Posterior cingulate gyrus (tissue), 11 donors: ENCODE measurements at places on chromosomes 16 and 17.

GRCh38 chr16:24759006-24759405 is 29.6 kb downstream of the TNRC6A start:
- no peak for DNase-seq

DNA sequence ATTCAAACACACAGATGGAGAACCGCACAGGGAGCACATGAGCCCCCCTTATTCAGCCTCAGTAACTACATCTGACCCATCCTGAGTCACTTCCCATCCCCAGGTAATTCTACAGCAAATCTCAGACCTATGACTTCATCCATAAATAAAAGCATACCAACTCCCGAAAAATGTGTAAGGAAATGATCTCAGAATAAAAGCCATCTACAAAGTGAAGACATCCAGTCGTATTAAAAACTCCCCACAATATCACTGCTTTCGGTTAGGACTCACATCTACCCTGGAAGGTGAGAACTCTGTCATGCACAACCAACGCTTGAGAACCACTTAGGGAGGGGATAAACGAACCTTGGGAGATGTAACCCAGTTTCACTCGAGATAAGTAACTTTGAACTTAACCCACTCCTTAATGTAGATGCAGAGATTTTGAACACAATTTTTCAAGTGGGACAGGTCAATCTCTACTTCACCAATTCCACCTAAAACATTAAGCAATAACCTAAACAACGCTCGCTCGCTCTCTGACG is 1.3 kb downstream of the USP36 start:
- no peak for DNase-seq

DNA sequence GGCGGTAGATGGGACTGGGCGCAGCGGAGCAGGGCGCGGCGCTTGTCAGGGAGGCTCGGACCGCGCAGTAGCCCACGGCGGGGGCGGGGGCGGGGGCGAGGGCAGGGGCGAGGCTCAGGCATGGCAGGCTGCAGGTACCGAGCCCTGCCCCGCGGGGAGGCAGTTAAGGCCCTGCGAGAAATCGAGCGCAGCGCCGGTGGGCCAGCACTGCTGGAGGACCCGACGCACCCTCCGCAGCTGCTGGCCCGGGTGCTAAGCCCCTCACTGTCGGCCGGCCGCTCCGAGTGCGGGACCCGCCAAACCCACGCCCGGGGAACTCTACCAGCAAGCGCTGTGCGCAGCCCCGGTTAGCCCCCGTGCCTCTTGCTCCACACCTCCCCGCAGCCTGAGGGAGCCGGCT is 90.2 kb upstream of the RPL38 start:
- DNase-seq: no peak

DNA sequence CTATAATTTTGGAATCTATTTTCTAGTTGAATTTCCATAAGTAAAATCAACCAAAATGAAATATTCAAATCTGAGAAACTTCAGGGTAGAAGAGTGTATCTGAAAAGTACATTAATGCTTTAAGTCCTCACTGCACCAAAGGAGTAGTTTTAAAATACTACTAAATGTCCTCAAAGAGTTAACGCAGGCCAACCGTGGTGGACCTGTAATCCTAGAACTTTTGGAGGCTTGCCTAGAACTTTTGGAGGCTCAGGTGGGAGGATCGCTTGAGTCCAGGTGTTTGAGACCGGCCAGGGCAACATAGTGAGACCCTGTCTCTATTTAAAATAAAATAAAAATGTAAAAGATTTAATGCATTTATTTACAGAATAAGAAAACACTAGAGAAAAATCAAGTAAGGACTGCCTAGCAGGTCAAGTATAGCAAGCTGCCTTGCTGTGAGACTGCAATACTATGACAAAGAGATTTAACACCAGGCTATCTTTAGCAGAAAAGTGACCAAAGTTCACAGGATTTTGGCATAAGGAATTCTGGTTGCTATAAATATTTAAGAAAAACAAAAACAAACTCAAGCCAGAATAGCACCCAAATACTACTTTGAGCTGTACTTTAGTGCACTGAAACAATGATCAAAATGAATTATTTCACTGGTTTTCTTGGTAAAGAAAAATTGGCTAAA is 41.0 kb downstream of the CHCT1 start:
- no peak for DNase-seq

DNA sequence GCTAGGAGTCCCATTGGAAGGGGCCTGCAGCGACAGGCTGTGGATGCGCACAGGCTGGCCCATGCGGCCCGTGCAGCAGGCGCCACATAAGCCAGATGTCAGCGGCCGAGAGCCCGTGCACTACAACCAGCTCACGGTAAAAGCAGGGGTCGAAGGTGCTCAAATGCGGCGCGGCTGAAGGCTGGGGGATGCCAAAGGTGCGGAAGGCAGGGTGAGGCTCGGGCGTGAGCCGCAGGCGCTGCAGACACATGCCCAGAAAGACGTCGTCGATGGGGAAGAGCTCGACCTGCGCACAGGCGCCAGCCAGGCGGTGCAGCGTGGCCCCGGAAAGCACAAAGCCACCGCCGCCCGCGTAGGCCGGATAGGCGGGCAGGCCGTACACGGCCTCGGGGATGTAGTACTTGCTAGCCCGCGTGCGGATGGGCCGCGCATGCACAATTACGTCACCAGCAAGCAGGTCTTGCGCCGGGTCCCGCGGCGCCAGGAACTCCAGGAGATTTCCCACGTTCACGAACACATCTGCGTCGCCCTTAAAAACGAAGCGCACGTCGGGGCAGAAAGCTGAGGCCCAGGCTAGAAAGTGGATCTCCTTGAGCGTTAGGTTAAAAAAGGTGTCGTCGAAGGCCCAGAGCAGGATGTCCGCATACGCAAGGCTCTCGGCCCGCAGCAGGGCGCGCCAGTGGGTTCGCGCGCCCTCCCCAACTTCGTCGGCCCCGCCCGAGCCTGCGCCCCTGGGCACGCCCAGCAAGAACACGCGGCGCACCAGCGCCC is 1.3 kb downstream of the B3GNT9 start:
- DNase-seq: no peak

GRCh38 chr17:67136191-67137025 is 92.1 kb downstream of the CACNG1 start:
- DNase-seq: no peak

DNA sequence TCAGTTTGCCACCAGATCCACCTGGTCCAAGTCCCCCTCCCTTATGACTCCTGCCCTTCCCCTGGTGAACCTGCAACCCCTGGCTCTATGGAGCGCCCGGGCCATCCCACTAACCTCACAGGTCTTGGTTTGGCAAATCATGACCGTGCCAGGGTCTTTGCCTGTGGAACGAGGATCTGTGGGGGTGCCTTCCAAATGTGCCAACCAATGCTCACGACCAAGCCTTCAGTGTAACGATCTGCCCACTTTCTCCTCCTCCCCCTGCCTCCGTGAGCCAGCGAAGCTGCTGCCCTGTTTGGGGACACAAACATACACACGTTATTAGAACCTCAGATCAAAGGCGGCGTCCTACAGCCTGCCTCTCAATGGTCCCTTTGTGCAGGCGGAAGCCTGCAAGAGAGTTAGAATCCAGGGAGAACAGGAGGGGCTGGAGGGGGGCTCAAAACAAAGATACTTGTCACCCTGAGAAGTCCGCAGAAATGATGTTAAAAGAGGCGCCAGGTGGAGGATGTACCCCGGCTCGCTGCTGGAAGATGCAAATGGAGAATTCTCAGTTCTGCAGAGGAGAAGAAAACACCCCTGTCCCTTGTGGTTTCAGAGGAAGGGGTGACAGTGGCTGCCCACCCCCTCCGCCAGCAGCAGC is 9.0 kb upstream of the NKD1 start:
- DNase-seq: no peak

- DNase-seq: no peak
These were observed 9.1 kb downstream of the ABCC12 start for GRCh38 chr16:48146710-48147109.

- no peak for DNase-seq
These were observed 981 bp downstream of the BEAN1 start for GRCh38 chr16:66427871-66428681.

DNA sequence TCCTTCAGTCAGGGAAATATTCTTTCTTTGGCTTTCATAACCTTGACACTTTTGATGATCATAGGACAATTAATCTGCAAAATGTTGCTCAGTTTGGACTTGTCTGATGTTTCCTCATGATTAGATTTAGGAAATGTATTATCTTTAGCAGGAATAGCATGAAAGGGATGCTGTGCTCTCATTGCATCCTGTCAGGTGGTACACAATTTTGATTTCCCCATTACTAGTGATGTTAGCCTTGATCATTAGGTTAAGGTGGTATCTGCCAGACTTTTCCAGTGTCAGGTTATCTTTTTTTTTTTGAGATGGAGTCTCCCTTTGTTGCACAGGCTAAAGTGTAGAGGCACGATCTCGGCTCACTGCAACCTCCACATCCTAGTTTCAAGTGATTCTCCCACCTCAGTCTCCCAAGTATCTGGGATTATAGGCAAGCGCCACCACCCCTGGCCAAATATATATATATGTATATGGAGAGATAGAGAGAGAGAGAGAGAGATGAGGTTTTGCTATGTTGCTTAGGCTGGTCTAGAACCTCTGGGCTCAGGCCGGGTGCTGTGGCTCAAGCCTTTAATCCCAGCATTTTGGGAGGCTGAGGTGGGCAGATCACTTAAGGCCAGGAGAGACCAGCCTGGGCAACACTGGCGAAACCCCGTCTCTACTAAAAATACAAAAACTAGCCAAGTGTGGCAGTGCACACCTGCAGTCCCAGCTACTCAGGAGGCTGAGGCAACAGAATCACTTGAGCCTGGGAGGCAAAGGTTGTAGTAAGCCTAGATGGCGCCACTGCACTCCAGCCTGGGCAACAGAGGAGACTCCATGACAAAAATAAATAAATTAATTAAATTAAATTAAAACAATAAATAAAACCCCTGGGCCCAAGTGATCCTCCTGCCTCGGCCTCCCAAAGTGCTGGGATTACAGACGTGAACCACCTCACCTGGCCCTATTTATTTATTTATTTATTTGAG is 15.8 kb upstream of the CAVIN1 start:
- no peak for DNase-seq

GRCh38 chr16:1751946-1752345 is 19.4 kb downstream of the NME3 start:
- DNase-seq: no peak

GRCh38 chr17:67183531-67183930 is 61.5 kb downstream of the HELZ start:
- DNase-seq: no peak

DNA sequence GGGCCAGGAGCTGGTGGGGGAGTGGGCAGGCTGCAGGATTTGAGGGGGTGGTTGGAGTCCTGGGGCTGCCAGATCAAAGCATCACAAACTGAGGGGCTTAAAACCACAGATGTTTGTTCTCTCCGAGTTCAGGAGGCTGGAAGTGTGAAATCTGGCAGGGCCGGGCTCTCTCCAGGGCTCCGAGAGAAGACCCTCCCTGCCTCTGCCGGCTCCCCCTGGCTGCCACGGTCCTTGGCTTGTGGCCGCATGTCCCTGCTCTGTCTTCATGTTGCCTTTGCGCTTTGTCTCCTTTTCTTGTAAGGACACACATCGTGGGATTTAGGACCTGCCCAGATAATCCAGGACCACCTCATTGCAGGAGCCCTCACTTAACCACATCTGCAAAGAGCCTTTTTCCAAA is 139.8 kb upstream of the GSE1 start:
- no peak for DNase-seq

DNA sequence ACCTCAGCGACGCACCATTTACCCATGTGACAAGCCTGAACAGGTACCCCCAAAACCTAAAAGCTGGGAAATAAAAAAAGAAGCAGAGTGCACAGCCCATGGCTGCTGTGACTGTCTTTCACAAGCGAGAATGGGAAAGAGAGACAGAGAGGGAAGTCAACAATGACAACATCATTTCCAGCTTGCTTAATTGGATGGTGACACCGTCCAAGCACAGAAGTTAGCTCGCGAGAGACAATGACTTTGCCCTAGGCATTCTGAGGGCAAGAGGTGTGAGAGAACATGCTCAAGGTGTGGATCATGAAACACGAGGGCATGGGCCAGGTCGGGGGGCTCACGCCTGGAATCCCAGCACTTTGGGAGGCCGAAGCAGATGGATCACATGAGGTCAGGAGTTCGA is 19.3 kb upstream of the NSMCE1 start:
- DNase-seq: no peak

GRCh38 chr16:50088302-50088701 is 22.5 kb downstream of the HEATR3 start:
- no peak for DNase-seq

- peak; percentile 57 for DNase-seq
These were observed 20.6 kb downstream of the CYB561 start for GRCh38 chr17:63425483-63425882.

DNA sequence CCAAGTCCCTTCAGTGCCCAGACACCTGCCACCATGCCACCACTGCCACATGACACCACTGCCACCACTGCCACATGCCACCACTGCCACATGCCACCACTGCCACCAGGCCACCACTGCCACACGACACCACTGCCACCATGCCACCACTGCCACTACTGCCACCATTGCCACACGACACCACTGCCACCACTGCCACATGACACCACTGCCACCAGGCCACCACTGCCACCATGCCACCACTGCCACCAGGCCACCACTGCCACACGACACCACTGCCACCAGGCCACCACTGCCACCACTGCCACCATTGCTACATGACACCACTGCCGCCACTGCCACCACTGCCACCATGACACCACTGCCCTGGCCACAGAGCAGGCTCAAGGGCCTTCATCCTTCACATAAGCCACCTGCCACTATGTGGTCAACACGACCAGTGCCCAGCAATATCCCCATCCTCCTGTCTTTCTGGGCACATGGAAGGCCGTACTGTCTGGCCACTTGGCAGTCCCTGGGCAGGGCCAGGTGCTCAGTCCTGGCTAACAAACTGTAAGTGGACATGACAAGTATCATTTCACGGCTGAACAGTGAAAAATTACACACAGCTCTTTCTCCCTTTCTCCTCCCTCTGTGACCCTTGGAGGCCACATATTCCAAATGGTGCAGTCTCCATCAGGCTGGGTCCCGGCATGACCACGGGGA is 33.1 kb downstream of the ABR start:
- DNase-seq: no peak

DNA sequence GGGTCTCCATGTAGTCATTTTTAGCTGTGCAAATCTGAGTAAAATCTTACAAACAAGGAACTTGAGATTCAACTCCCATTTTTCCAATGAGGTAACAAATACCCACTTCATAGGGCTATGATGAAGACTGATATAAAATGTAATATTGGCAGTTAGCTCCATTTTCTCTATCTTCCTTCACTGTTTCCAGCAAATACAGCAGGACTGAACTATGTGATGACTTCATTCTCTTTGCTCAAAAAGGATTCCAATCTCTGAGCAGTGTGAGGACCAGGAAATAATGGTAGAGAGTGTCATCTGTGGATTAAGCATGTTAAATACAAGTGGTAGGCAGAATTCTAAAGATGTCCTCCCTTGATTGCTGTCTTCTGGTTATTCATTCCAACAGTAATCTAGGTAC is 18.3 kb downstream of the RND2 start:
- no peak for DNase-seq

- no peak for DNase-seq
These were observed 210.3 kb downstream of the C16orf78 start for GRCh38 chr16:49583911-49584310.
